Stimulated activated naive CD4-positive, alpha-beta T cell (primary cell): ENCODE measurements at places on chromosomes 3 and 15.

DNA sequence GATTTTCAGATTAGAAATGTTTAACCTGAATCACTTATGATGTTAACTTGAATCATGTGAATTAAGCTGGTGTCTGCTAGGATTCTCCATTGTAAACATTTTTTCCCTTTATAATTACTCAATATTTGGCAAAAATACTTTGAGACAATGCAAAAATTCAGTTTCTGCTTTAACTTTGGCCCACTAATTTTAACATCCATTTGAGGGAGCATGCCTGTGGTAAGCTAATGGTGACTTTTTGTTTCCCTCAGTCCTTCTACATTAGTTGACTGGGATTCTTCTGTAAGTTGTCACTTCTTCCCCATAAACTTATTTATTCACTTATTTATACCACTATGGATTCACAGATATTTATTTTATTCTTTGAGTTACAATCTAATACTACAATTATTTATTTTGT lies 59.3 kb downstream of the PIK3R4 start:
- DNase-seq: no peak

DNA sequence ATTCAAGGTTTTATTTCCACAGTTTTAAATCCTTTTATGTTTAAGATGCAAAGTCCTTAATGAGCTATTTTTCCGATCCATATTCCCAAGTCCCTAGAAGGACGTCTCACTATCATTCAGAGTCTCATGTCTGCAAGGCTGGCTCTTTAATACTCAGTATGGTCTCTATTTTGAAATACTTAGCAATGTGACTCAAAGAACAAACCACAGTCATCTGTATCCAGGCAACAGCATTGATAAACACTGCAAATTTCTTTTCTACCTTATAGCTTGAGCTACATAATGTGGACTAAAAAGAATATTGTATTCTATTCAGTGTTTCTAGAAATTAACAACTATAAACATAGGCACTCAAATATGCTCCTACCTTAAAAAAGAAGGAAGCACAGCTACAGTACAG lies 588.3 kb upstream of the NAALADL2 start:
- no peak for DNase-seq

DNA sequence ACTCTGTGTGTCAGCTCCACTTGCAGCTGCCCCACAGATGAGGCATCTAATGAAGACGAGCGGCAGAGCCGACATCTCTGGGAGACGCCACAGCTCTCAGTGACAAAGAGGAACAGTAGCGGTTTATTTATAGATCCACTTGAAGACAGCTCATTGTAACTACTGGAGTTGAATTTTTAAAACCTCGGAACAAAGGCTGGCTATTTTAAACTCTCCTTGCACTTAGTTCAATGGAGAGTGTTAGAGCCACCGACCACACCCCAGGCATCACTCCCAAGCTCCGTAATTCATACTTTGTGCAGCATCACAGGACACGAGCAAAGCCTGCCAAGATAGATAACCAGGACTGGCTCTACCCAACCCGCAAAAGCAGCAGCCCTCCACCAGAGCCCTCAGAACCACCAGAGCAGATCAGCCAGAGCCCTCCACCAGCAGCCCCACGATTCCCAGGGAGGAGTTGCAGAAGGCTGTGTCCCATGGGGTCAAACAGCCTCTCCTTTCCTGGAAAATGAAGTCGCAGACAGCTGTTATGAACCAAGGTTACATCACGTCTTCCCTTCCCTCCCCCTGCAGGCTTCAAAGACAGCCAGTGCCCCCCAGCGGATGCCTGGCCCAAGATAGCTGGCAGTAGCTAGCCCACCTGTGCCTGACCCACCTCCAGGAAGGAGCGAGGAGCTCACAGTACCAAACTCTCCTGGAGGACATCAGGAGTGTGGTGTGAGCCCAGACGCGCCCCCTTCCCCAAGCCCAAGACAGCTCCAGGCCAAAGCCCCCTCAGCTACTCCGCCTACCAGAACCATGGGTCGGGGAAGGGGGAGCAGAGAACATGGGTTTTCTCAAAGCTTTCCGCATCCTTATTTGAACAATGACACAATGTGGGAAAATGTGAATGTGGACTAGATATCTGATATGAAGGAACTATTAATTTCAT lies 45.7 kb downstream of the POC1A start:
- DNase-seq: no peak

- DNase-seq: no peak
Observed at GRCh38 chr15:99481951-99482230, 83.9 kb upstream of the MEF2A start.

GRCh38 chr3:184565421-184566211 lies 4.0 kb downstream of the EPHB3 start:
- DNase-seq: no peak

DNA sequence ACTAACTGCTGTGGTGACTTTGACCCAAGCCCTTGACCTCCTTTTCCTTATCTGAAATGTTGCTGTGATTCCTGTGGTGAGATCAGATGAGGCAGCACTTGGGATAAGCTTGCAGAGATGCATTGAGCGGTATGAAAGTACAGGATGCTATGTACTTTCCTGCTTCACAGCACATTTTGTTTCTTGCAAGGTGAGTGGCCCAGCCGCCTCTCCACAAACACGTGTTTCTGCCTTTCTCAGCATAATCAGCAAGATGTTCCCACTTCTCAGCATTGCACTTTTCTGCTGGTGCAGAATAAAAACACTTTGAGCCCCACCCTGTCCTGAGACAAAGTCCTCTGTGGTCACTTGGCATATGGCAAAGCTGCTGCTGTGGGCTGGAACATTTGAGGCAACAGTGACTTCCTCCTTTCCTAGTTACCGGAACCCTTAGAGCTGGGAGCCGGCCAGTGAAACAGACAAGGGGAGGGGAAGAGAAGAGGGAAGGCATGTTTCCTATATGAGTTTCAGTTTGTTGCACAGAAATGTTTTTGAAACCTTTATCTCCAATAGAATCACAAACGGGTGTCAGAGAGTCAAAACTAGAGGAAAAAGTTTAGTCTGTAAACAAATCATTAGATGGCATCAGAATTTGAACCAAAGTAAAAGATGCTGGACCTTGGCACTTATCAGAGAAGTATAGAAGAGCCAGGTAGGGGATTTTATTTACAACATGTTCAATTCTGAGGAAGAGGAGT lies 5.0 kb downstream of the NUDT16 start:
- DNase-seq: no peak

GRCh38 chr15:74144153-74144775 lies 13.9 kb downstream of the ISLR2 start:
- no peak for DNase-seq

GRCh38 chr3:12323237-12323636 lies 34.4 kb downstream of the PPARG start:
- no peak for DNase-seq
